ENCODE measurements at places on chromosomes 4 and X.
A peak's percentile ranks its signal among the peaks of the same experiment; 100 is the strongest.

DNA sequence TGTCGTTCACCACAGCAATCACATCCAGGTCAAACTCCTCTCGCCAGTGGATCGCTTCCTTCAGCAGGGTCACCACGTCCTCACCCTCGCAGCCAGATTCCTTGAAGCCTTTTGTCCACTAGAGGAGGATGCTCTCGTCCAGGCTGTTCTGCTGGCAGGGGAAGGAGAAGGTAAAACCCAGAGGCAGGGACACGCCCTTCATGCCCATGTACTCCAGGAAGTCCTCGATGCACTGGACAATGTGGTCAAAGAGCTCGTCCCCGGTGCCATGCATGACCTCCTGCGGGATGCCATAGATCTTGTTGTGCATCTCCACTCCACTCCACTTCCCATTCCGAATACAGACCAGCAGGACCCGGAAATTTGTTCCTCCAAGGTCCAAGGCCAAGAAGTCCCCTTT is 152.4 kb downstream of the TENT5D start:
- no peak for DNase-seq

GRCh38 chrX:20218836-20219505 is 47.7 kb downstream of the RPS6KA3 start:
- no peak for DNase-seq

GRCh38 chrX:13287816-13288215 is 32.0 kb downstream of the ATXN3L start:
- no peak for DNase-seq

GRCh38 chr4:1130316-1131186 is 17.2 kb upstream of the RNF212 start:
- peak; percentile 3 for DNase-seq

- DNase-seq: no peak
Measured at GRCh38 chr4:6591781-6592180, 16.8 kb downstream of the MAN2B2 start.

GRCh38 chrX:135480076-135480475 is 40.4 kb upstream of the INTS6L start:
- DNase-seq: no peak

GRCh38 chr4:47462799-47463234 is 685 bp downstream of the COMMD8 start:
- DNase-seq: no peak

- DNase-seq: no peak
Measured at GRCh38 chrX:96924581-96924980, 40.9 kb downstream of the RPA4 start.

- DNase-seq: no peak
Measured at GRCh38 chr4:94221916-94222315, 14.3 kb downstream of the SMARCAD1 start.

DNA sequence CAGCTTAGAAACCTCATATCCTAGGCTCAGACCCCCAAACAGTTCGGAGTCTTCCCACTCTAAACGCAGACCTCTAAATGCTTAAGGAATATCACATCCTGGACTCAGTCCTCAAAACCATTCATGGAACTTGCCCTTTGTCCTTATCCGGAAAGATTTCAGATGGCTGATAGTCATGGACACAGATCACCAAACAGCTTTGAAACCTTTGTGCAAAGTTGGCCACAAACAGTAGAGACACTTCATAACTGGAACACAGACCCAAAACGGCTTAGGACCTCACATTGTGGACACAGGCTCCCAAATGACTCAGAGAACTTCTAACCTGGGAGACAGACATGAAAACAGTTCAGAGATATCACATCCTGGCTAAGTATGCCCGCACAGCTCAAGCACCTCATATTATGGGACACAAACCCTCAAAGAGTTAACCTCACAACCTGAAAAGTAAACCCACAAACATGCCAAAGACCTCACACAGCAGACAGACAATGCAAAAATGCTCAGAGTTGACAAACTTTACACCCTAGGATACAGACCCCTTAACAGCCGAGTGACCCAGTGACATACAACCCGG is 15.5 kb downstream of the SUV39H1 start:
- DNase-seq: no peak

DNA sequence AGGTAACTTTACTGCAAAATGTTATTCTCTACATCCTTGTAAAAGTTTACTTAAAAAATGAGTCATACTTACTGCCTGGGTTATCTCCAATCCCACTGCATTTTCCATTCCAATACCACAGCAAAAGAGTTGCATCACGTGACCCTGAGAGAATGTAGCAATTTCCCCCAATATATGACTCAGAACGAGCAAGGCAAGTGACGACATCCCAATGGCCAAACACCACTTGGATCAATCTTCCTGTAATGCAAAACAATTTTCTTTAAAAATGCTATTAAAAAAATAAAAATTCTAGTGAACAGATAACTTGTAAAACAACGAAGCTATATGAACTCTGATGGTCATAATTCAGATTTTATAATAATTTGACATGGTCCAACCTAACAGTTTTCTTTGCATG is 224.3 kb downstream of the DCLK2 start:
- no peak for DNase-seq
